Aorta (tissue), 5 donors: ENCODE measurements at places on chromosomes 3 and 15.

DNA sequence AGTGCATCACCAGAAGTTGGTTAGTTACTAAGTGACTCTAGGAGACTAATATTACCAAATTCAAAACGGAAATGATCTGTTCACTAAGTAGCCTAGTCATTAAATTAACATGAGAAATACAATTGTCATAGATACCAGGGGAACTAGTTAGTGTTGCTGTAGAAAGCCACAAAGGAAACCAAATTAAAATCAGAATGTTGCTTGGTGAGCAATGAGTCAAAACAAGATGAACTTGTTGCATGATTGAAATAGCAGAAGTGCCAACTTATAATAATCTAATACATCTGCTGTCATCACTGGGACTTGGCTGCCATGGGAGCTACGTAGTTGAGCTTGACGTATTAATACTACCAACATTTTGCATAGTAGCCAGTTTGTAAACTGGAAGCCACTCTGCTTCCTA, 458.1 kb downstream of the DIPK2A start:
- DNase-seq = no peak

DNA sequence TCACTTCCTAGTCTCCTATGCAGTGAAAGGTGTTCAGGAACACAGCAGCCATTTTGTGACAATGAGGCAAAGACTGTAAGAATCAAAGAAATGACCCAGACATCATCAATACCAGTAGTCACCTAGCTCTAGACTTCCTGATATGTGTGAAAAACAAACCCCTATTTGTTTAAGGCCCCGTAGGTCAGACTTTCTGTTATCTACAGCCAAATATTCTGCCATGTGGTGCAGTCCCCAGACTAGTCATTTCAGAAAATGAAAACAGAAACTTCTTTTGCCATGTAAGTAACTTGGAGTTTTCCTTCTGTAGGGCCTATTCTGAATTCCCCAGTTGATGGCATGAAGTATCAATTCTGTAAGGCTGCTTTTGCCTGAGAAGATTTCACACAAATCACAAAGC, 181.7 kb upstream of the SNTN start:
- DNase-seq = no peak

DNA sequence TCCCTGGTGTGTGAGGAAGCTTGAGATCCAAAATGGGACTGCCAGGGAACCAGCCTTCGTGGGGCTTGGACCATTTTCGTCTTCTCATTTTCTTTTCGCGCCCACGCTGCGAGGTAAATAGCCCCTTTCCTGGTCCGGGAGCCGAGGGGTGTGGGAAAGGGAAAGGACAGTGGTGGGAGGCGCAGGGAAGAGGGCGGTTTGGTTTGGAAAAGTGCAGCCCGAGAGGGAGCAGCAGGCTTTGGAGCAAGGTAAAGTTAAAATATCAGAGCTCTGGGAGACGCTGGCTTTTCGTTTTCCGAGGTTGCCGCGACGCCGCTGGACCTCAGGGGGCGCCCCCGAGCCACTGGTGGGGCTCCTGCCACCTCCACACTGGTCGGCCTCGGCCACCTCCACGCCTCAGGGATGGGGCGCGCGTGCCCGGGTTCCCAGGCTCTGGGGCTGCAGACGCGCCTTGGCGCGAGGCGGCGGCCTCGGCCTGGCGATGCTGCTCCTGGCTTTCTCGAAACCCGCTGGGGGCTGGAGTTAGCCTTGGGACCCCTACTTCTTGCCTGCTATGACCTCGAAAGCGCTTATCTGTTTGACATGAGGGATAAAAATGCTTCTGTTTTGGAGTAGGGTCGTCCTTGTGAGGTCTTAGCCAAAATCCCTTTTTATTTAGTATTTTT, 3.2 kb downstream of the PTPRG start:
- peak; percentile 86 for DNase-seq

GRCh38 chr3:178350763-178351162, 185.5 kb upstream of the KCNMB2 start:
- DNase-seq = no peak

- no peak for DNase-seq
These were observed 12.0 kb downstream of the DISP2 start for GRCh38 chr15:40369971-40370370.

GRCh38 chr3:141123677-141124410, 72.7 kb downstream of the SPSB4 start:
- no peak for DNase-seq

- DNase-seq = no peak
These were observed 164.3 kb upstream of the IL12A start for GRCh38 chr3:159824333-159824732.

GRCh38 chr3:165254812-165255211, 58.6 kb upstream of the SLITRK3 start:
- no peak for DNase-seq

DNA sequence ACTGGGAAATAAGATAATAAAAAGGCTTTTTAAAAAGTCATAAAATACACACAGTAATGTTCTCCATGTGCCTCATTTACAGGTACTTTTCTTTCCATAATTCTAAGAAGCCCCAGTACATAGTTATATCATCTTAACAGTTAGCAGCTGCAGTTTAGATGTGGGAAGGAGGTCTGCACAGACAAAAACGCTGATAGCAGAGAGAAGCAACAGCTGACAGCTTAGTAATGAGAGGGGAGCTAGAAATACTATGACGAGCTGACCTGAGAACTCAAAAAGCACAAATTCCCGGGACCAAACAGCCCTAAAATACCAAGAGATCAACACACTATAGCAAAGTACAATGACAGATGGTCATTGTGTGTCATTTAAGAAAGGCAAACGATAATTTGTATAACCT, 36.7 kb upstream of the ARHGEF3 start:
- DNase-seq = no peak

DNA sequence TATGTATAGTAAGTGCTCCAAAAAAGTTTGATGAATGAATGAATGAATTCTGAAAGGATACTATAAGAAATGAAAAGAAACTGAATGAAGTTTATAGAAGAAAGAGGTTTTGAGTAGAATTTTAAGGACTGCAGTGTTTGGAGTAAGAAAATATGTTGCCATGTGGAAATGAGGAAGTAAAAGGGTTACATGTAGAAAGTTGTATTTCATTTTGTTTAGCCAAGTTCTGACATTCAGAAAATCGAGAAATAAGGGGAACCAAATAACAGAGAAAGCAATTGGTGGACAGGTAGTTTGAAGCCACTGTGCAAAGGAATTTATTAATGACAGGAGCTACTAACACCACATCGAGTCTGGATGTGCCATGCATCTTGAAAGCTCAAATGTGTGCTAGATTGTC, 200.7 kb downstream of the SATB1 start:
- DNase-seq = no peak

GRCh38 chr3:40381904-40382616, 4.9 kb upstream of the ENTPD3 start:
- no peak for DNase-seq

GRCh38 chr3:101377209-101377608, 56.8 kb upstream of the IMPG2 start:
- DNase-seq = no peak

GRCh38 chr3:188421836-188422540, 268.0 kb downstream of the LPP start:
- DNase-seq = no peak

DNA sequence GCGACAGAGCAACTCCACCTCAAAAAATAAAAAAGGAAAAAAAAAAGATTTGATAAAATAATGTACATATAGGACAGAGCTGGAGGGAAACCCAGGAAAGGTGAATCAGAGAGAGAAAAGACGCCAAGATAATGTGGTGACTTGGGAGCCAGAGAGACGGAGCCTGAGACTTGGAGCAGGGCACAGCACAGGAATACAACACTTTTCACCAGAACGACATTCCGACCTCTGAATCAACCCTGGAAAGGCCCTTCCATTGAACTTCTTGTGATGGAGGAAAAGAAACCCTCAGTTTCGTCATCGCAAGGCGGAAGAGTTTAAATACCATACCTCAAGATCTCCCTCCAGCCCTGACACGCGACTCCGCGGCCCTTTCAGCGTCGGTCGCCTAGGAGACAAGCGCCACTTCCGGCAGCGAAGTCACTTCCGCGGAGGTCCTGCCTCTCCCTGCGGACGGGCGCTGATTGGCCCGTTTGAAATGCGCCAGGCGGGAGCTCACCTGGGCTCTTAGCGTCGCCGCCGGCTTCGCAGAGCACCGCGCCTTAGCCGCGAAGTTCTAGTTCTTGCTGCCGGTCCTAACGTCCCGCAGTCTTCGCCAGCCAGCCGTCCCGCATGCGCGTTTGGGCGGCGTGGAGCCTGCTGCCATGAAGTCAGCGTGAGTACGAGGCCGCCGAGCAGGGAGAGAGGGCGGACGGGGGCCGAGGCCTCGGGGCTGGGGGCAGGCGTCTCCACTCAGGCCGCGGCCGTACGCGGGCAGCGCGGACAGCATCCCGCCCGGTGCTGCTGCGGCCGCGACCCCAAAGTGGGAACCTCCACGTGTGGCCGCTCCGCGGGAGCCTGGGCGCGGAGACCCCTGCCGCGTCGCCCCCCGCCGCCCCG, at the start of gene KIF23:
Gene KIF23, plus strand, starts transcription at position 528 of the 879 bp plus-strand sequence. Its CDS starts 117 bp downstream, at position 645.
- peak; percentile 94 for DNase-seq

DNA sequence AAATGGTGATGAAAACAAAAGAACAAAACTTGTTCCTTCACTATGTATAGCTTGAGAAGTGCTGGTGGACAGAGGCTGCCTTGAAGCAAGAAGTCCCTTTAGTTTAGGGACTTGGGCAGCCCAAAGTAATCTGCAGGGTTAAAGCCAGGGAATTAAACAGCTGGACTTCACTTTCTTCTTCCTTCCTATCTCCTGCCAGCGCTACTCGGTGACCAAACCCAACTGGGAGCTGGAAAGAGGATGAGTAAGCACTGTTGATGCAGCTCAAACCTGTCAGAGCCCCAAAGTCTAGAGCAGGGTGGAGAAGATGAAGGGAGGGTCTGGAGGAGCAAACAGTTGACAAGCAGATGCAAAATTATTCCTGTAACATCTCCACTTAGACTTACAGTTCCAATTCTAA, 73.1 kb upstream of the FBN1 start:
- peak; percentile 48 for DNase-seq

DNA sequence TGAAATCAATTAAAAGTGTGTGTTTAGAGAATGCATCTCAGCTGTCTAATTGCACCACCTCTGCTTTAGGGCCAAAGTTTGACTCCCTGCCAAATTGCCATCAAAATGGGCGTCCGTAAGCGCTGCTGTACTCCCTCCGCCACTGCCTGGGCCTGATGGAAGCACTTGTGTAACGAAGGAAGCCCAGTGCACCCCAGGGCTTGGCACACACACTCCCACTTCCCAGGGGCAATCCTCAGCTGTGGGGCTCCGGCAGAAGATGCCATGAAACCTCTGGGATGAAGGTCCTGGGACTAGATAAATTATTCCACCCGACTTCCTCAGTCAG, 137.8 kb downstream of the RORA start:
- DNase-seq = no peak

GRCh38 chr3:195033531-195034091, 237.3 kb downstream of the XXYLT1 start:
- no peak for DNase-seq

DNA sequence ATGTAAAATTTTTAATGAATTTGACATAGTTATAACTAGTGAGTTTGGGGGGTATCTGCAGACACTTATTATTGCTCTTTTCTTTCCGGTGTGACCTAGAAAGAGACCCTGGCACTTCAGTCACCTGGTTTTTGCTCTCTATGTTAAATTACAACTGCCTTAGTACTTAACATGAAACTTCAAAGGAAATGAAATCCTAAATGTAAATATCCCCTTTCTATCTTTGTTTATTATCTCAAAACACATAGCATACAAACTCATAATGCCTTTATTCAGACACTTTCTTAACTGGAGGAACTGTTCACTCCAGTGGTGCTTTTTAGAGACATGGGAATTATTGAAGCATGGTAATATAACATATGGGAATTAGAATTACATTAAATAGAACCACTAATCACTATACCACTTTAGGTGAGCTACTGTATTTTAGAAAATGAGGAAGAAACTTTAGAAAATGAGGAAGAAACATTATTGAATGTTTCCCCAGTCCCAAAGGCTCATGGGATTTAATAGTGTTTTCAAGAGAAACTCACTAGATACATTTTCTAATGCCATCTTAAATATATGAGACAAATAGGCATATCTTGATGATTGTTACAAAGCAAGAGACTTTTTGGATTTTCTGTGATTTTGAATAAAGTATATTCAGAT, 119.5 kb upstream of the MLF1 start:
- no peak for DNase-seq

DNA sequence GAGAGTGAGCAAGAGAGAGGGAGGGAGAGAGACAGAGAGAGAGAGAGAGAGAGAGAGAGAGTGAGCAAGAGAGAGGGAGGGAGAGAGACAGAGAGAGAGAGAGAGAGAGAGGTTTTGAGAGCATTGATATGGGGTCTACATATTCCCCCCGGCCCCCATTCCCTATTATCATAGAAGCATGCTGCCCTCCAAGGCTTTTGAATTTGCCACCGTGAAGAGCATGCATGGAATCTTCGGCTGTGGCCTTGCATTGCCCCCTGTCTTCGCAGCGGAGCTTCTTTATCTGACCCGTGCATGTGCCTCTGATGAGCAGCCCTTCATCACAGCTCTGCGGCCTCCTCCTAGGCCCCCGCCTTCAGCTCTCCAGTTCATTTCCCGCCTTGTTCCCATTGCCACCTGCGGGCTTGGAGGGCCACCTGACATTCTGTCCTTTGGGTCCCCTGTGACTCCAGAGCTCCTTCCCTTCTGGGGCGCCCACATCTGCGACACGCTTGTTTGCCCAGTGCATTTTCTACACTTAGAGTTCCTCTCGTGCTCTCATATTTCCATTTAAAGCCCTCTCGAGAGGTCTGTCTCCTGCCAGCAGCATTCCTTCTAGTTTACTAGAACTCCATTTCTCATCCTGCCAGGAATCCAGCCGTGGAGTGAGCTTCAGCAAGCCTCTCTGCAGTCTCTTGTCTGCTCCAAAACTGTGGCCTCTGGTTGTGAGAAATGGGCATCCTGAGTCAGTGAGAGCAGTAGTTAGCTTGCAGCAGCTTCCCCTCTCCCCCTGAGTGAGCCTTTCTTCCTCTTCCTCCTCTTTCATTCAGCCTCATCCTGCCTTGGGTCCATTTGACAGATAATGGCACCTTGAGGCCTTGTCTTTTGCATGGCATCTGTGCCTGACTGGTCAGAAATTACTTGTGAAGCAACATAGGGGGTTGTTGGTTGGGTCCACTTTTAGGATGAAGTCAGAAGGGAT, 25.3 kb downstream of the LPP start:
- peak; percentile 78 for DNase-seq

DNA sequence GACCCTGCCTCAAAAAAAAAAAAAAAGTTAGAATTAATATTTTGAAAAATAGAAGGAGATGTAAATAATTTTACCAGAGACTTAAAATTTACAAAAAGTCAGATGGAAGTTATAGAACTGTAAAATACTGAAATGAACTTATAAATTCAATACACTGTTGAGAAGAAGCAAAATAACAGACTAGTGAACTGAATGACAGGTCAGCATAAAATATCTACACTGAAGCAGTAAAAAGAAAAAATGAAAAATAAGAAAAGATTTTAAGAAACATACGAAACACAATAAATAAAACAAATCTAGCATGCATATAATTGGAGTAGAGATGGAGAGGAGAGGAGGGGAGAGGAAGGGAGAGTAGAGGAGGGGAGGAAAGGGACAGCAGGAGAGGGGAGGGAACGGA, 33.3 kb upstream of the TP63 start:
- DNase-seq = no peak

DNA sequence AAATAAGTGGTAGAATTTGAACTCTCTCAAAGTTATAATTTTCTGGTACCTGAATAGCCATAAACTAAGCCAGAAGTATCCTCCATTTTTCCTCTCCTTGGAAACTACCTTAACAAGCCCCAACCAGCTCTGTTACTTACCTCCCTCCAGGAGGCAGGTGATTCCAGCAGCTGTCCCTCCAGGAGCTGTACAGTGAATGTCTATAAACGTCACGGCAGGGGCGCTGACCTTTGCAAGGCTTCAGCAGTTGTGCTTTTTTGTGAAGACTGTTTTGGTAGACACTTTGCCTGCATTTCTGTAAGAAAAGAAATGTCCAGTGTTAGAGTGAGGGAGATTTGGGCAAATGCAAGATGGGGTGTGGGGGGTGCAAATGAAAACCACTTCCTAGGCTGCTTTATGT, 67.2 kb downstream of the LEO1 start:
- DNase-seq = no peak
